Ovary (tissue), 10 donors: ENCODE measurements at places on chromosomes 7 and 10. TPM values are rescaled to one million over a fixed set of nuclear protein-coding genes. Genes with fewer than 3 reads are reported as not detected.

The OR2A42 gene
- total RNA-seq, result not detected

- no peak for DNase-seq
Observed at GRCh38 chr10:60648761-60649160, 129.5 kb upstream of the CDK1 start.

The VSTM4 gene
- 42.9 TPM for total RNA-seq

The TACR2 gene
- 1.9 TPM for total RNA-seq

GRCh38 chr10:76251841-76252671 lies 820.6 kb downstream of the LRMDA start:
- peak; percentile 97 for DNase-seq

DNA sequence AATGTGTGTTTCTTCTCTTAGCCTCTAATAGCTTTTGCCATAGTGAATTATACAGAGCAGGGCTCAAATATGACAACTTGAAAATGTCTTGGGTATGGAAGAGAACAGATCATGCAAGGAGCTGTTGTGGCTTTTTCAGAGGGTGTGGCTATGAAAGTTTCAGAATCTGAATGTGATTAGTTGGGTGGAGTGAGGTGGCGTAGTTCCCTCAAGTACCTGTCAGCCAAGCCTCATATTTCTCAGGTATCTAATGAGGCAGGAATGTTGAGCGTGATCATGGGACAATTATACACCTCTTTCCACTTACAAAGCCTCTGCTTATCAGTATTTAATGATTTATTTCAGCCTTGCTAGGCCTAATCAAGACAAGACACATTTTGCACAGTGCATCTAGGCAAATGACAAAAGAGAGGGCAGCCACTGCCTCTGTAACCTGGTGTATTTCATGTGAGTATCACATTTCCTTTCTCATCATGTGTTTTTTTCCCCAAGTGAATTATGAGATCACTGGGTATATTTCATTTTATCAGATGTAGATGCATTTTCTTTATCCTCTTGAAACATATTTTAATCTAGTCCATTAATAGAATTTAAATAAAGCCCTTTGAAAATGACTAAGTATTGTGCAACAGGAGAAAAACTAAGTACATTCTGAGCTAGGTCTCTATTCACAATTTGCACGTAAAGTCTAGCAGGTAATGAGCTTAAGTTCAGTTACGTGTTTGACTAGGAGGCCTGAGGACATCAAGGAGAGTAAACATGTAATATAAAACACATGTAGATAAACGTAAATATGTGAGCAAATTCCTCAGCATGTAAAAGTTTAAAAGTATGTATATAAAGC lies 644.4 kb upstream of the IGFBP3 start:
- no peak for DNase-seq
